ENCODE measurements at places on chromosomes 12 and 14.
A peak's percentile ranks its signal among the peaks of the same experiment; 100 is the strongest.

DNA sequence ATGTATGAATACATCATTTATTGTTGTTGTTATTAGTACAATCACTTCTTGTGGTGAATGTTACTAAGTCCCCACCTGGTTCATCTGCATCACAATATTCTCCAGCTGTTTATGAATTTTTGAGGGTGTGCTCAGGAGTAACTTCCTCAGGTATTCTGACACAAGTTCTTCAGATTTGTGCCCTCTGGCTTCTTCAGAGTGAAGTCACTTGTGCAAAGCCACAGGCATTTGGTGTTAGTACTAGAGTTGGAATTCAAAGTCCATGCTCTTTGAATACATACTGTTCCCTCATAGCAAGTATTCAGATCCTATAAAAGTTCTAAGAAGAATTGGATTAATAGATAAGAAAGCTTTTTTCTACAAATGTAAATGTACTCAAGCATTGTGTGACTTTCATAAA is 150.3 kb upstream of the AVPR1A start:
- no peak for DNase-seq

- DNase-seq = no peak
Measured at GRCh38 chr12:58532855-58533608, 387.3 kb downstream of the LRIG3 start.

GRCh38 chr14:73333031-73333430 is 95.7 kb downstream of the PAPLN start:
- no peak for DNase-seq

DNA sequence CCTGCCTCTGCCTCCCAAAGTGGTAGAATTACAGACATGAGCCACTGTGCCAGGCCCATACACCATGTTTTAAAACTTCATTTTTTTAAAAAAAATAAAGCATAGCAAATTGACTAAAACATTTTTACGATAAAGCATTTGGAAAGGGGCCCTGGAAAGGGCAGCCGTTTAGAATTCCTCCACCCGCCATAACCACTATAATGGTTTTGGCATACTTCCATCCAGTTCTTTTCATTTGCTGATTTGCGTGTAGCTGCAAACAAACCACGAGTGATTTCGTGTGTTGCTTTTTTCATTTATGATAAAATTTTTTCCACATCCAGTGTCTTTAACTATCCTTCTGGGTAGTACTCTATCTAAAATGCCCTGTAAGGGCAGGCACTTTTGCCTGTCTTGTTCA is 91.8 kb upstream of the RIN3 start:
- no peak for DNase-seq

DNA sequence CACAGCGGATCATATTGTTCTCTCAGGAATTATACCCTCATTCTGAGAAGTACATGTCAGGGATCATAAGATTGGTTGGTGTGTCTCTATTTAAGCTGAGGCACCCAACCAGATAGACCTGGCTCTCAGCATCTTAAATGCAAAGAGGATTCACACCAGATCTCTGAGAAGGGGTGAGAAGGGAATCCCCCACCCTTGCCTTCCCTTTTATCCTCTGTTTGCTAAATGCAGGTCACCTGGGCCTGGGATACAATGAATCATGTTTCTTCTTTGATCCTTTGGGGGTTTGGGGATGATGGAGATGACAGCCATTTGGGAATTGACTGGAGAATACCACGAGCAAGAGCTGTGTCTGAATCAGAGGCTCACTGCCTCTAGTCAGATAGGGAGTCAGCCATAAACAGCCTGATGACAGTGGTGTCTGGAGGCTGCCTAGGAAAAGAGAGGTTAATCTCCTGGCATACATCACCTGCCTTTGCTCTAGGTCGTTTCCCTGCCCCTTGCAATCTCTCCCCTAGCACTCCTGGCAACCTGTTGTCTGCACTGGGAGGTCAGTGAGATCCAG is 11.2 kb upstream of the PDE1B start:
- no peak for DNase-seq

DNA sequence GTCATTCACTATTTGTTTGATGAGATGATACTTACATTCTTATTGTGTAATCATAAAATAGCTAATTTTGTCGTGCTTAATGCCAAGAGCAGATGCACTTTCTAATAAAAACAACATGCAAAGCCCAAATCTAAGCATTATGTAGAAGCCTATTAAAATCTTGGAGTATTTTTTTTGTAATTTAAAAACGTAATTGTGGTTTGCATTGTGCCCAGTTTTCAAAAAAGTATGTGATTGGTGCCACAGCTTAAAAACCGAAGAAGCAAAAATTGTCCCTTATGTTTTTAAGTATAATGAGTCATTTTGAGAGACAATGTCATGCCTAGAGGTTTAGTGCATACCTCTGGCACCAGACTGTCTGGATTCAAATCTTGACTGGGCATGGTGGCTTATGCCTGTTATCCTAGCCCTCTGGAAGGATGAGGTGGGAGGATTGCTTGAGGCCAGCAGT is 464.8 kb upstream of the RGS6 start:
- DNase-seq = no peak

DNA sequence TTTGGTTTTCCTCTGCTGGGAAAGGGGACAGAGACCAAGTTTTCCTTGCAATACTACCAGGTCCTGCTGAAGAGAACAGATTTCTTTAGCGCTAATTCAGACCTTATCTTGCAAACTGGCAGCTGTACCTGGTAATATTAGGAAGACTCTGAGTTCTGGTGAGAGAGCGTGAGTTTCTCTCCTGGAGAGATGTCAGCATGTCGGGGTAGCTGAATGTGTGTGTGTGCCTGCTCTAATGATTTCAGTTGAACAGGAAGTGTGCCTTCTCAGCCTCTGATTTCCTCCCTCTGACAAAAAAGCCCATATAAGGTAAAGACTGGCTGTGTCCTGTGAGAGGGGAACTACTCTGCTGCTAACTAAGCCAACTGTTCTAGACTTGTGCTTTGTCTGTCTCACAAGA is 10.3 kb upstream of the ERP27 start:
- DNase-seq = peak; percentile 37

DNA sequence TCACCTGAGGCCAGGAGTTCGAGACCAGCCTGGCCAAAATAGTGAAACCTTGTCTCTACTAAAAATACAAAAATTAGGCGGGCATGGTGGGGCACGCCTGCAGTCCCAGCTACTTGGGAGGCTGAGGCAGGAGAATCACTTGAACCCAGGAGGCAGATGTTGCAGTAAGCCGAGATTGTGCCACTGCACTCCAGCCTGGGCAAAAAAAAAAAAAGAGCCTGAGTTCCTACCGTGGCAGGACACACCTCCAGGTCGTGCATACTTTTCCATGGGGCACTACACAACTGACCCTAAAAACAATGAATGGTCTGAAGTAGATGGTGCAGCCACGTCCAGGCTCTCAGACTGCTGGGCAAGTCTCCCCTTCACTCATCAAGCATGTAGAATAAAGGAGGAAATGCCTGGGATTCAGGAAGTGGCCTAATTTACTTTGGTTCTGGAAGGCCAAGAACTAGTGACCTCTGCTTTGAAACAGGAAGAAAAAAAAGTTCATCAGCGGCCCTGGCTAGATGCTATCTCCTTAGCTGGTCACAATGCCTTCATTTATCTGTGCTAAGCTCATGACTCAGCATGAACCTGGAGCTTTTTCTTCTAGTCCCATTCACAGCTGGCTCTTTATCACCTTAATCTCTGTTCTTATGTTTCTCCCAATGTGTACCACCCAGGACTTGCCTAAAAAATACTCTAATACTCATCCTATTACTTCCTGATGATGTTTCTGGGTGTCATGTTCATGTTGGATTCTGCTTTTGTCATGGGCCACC is 55.8 kb upstream of the OR6J1 start:
- no peak for DNase-seq

GRCh38 chr12:11723993-11724392 is 74.5 kb downstream of the ETV6 start:
- DNase-seq = no peak

- DNase-seq = no peak
Measured at GRCh38 chr12:108305991-108306501, 33.1 kb downstream of the CMKLR1 start.

DNA sequence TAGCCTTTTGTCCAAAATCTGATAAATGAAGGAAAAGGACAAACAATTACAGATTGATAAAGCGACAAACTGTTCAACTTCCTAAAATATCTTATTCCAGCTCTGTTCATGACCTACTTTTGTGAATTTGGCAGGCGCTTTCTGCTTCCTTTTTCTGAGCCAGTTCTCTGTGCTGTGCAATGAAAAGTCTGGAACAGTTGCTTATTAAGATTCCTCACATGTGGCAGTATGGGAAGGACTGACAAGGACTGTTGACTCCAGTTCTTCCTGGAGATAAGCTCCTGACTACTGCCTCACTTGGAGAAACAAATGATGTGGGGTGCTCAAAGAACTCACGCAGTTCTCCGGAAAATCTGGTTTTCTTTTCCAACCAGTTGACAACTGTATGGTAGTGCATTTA is 58.3 kb upstream of the ANP32D start:
- DNase-seq = no peak

- DNase-seq = no peak
Measured at GRCh38 chr14:74652541-74652940, 40.5 kb upstream of the LTBP2 start.

DNA sequence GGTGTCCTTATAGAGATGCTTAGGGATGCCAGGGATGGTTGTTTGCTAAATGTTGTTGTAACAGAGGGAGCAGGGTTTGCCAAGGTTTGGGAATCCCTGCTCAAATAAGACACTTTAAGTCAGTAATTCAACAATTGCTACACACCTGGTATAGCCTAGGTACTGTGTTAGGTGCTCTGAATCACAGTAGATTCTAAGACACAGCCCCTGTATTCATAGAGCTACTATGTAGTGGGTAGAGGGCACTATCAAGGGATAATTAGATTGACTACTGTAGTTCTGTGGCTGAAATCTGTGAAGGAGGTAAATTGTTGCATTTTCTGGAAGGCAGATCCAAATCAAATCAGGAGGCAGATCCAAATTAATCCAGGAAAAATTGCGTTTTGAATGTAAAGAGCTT is 149.2 kb downstream of the C12orf75 start:
- no peak for DNase-seq

DNA sequence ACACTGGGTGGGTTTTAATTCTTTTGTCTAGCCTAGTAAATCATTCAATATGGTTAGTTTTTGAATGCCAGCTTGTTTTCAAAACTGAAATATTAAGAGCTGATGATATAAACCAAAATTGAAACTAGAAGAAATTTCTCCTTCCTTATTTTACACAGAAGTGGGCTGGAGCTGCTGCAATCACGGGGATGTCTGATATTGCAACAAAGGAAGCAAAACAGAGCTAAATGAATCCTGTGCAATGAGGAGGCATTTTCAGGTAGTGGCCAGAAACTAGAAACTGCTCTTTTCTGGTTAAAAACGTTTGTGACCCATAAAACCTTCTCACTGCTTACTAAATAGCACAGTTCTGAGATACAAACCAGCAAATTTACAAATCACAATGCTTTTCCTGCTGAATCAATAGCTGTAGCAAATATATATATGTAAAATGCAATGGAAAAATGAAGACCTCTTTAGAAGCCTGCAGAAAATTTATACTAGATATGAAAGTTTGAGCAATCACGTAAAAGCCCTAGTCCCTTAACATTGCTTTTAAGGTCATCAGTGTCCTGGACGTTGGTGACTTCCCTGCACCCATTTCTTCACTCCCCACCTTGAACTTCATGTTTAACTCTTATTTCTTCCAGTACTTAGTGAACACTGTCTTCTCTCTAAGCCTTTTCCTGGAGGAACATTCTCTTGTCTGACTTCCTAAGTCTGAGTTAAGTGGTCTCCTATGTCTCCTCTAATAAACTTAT is 15.9 kb upstream of the LRRK2 start:
- no peak for DNase-seq

- no peak for DNase-seq
Measured at GRCh38 chr12:129486931-129487330, 416.9 kb downstream of the TMEM132D start.

DNA sequence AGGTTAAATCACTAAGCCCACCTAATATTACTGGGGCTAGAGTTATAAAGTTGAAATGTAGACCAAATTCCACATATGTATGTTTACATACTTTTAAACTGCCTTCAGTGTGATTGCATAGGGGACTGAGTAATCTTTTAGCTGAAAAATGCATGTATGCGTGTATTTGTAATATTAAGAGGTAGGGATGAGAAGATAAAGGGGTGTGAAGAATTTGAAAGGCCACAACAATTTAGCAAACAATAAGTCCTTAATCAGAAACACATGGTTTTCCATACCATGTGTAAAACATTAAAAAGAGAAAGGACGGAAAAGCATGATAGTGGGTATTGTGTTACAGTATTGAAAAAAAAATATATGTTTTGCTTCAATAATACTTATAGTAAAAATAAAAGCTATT is 919.9 kb upstream of the FLRT2 start:
- DNase-seq = no peak

GRCh38 chr12:8890313-8891085 is 23.8 kb upstream of the PHC1 start:
- no peak for DNase-seq

- no peak for DNase-seq
Measured at GRCh38 chr14:94857950-94858349, 88.0 kb upstream of the GSC start.

DNA sequence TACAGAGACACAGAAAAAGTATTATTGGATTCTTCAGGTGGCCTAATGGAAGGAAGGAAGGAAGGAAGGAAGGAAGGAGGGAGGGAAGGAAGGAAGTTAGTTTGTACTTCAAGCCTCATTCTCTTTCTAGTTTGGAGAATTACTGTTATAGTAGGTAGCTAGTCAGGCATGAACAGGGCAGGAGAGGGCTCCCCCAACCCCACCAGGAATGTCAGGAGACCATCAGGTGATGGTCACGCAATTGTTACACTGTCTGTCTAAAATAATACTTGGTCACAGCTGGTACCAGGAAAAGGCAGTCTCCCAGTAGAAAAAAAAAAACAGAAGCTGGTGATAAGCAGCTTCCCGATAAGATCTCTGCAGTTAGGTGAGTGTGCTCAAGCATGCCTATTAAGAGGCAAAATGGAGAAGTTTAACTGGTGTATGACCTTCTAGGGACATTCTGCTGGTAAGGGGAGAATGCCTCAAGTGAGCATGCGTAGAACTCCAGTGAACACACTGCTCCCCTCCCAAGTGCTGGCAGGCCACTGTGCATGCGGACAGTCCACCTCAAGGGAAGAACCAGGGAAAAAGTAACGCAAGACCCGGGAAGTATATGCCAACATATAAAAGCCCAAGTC is 358.4 kb upstream of the SOX5 start:
- no peak for DNase-seq

DNA sequence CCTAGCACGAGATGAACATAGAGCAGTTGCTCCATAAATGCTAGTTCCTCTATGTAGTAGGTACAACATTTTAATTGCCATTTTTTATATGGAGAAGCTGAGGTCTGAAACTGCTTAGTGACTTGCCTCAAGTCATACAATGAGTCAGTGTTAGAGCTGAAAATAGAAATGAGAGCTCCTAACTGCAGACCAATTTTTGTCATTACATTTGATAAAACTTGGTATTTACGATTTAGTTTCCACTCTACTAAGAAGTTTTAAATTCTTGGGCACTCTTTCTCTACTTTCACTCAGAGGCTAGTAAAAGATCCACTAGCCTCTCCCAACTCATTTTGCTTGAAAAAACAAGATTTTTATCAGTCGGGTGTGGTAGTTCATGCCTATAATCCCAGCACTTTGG is 8.1 kb upstream of the TMED10 start:
- no peak for DNase-seq

- DNase-seq = no peak
Measured at GRCh38 chr14:90300611-90301047, 31.1 kb downstream of the NRDE2 start.

GRCh38 chr12:67099858-67100257 is 169.3 kb upstream of the CAND1 start:
- DNase-seq = no peak

- DNase-seq = no peak
Measured at GRCh38 chr12:121513464-121514183, 67.2 kb downstream of the KDM2B start.

GRCh38 chr12:118271770-118272417 is 100.8 kb downstream of the TAOK3 start:
- no peak for DNase-seq
